Hindlimb muscle (tissue), 1 donor: ENCODE measurements at places on chromosomes 16 and 17.

DNA sequence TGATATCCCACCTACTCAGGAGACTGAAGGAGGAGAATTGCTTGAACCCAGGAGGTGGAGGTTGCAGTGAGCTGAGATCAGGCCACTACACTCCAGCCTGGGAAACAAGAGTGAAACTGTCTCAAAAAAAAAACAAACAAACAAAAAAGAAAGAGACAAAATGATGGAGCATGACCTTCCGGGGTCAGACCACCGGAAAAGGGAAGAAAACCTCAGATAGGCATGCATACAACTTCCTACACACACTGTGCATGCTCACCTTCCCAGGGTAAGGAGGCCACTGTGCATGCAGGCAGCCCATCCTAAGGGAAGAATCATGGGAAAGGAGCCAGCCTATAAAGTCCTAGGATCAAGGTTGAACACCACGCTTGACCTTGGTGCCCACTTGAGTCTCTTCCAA is 9.6 kb upstream of the MAPK3 start:
- no peak for DNase-seq

- DNase-seq = no peak
Measured at GRCh38 chr17:977166-977565, 2.4 kb downstream of the NXN start.

GRCh38 chr16:30623536-30624283 is 13.5 kb upstream of the ZNF689 start:
- no peak for DNase-seq

DNA sequence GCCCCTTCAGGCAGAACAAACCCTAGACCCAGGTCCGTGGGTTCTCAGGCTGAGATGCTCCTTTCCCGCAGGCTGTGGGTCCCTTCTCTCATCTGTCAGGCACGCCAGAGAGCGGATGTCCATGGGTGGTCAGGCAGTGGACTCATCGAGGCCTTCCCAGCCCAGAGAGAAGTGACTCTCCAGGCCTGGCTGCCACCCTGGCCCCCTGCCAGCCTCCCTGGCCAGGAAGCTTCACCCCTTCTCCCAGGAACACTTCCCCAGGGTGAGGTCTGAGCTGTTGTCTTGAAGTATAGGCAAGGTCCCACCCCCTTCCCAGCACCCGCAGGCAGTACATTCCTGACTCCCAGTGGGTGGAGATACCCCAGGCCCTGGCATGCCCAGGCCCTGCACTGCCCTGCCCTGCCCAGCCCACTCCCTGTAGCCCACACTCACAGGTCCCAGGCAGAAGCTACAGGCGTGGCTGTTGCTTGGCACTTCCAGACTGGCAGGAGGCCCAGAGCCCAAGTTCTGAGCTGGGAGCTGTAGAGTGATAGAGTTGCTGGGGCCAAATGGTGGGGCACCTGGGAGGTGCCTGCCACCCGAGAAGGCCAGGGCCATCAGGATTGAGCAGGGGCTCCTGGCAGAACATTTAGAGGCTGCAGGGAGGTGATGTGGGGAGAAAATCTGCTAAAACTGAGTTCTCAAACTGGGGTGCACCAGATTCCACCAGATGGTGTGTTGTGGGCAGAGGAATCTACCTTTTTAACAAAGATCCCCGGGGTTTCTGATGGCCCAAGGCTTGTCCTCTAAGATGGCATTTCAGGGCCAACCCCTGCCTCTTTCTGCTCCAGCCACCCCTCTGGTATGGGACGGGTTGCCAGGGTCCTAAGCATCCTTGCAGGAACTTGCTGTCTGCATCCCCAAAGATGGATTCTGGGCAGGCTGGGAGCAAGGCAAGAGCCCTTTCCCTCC is 6.7 kb downstream of the ITGA3 start:
- DNase-seq = no peak

DNA sequence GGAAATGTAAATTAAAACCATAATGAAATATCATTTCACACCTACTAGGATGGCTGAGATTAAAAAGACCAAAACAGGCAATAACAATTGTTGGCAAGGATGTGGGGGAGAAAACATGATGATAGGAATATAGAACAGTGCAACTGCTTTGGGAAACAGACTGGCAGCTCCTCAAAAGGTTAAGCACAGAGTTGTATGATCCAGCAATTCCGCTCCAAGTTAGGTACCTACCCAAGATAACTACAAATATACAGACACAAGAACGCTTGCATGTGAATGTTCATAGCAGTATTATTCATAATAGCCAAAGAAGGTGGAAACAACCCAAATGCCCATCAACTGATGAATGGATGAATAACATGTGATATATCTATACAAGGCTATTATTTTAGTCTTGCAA is 35.0 kb upstream of the MAP3K14 start:
- DNase-seq = no peak

- DNase-seq = peak; percentile 67
Measured at GRCh38 chr17:5526821-5527598, 40.6 kb downstream of the MIS12 start.

DNA sequence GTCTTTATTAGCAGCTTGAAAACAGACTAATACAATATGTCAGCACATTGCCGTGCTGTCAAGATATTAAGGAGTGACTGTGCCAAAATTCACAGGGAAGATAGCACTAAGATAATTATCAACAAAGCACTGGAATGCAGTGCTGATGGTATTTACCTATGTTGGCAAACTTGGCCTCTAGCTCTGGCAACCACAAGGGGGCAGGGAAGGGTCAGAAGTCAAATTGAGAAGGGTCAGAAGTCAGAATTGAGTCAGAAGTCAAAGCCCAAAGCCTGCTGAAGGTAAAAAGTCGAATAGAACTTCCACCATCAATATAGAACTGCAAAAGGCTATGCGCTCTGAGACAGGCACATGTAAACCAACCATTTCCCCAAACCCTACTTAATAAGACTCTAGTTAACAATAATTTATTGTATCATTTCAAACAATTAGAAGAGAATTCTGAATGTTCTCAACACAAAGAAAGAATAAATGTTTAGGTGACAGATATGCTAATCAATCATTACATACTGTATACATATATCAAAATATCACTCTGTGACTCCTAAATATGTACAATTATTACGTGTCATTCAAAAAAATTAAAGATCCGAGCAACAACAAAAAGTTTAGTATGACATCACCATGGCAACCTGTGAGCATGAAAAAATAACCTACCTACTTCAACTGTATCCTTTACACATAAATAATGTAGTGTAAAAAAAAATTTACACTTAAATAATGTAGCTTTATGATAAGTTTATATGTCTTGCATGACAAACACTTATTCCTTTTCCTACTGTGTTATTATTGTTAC is 916.1 kb downstream of the KCNJ2 start:
- no peak for DNase-seq

- no peak for DNase-seq
Measured at GRCh38 chr16:21205303-21205702, 6.1 kb downstream of the ZP2 start.

- DNase-seq = peak; percentile 76
Measured at GRCh38 chr16:3099732-3100499, 822 bp upstream of the ZSCAN10 start.

GRCh38 chr17:46853896-46854444 is 2.6 kb downstream of the WNT9B start:
- DNase-seq = no peak

DNA sequence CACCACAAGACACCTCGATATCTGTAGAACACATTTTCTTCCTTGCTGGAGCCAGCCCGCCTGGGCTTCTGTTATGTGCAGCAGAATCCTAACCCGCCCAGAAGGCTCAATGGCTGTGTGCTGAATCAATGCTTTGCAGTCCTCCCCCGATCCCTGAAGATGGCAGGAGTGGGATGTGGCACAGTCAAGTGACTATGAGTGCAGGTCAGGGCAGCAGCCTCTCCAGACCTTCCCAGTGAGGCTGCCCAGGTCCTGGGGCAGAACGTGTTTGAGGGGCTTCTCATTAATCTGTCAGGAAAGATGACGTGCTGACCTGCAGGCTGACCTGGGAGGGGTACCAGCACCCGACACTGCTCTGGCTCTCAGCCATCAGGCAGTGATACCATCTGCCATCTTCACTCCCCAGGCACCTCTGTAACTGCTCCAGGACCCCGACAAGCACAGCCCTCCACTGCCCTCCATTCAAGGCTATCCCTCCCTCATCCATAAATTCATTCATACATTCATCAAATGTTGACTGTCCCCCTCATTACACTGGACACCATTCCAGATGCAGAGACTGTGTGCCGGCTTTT is 35.2 kb downstream of the LRRC75A start:
- no peak for DNase-seq

- no peak for DNase-seq
Measured at GRCh38 chr17:61063528-61063927, 336.1 kb upstream of the TBX2 start.

GRCh38 chr16:64133366-64133765 is 988.5 kb downstream of the CDH11 start:
- peak; percentile 37 for DNase-seq

DNA sequence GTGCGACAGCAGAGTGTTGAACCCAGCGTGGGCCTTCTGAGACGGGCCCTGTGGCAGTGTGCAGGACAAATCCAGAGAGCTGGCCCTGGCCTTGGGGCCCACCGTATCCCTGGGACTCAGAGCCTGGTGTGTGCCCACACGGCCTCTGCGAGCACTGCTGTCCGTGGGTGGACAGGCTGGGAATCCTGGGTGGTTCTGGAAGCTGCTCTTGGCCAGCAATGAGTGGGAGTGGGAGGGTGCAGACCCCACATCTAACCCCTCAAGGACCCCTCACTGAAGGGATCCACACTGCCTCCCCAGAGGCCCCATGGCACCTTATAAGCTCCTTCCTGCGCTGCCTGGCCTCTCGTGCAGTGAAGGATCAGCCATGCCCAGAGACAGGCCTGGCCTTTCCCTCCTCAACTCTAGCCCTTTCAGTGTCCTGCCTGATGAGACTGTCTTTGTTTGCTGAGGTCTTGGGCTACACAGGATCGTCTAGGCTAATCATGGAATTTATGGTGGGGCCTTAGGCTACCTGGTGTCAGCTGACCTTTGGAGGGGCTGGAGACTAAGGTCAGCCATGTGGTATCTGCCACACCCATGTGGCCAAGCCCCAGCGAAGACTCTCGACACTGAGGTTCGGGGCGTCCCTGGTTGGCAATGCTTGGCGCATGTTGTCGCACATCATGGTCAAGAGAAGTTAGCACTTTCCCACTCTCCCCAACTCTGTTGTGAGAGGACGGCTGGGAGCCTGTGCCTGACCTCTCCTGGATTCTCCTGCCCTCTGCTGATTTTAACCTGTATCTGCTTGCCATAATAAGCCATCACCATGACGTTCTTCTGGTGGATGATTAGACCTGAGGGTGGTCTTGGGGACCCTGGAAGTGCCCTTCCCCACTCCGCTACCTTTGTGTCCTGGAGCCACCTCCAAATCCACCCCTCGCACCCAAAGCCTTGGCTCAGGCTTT is 16.4 kb upstream of the GINS2 start:
- DNase-seq = no peak

DNA sequence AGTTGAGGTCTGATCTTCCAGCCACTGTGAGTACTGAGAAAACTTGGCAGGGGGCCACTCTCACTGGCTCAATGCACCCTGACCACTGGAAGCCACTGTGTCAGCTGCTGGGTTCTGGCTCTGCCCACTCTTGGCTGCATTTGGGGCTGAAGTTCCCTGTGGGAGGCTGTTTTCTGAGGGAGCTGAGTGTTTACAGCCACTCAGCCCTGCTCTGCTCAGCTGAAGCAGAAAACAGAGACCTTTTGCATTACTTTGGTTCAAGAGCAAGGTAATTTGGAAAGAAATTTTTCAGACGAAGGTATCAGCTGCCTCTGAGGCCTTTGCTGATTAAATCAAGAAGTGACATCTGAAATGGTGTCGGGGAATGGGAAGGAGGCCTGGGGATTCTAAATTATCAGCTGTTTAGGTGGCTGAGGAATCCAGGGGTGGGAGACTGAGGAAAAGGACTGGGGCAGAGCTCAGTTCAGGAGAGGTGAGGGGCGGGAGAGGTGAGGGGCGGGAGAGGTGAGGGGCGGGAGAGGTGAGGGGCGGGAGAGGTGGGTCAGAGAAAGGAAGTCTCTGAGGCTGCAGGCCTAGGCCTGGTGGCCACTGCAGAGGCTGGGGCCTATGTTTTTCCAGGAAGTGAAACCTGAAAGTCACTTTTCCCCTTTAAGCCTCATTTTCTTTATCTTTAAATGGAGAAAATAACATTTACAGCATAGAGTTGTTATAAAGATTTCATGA is at the start of gene ACSM5:
TSS of gene ACSM5 (plus strand) at position 137 of the 723 bp plus-strand sequence. CDS start 1,951 bp downstream, outside the sequence.
- DNase-seq = peak; percentile 8

DNA sequence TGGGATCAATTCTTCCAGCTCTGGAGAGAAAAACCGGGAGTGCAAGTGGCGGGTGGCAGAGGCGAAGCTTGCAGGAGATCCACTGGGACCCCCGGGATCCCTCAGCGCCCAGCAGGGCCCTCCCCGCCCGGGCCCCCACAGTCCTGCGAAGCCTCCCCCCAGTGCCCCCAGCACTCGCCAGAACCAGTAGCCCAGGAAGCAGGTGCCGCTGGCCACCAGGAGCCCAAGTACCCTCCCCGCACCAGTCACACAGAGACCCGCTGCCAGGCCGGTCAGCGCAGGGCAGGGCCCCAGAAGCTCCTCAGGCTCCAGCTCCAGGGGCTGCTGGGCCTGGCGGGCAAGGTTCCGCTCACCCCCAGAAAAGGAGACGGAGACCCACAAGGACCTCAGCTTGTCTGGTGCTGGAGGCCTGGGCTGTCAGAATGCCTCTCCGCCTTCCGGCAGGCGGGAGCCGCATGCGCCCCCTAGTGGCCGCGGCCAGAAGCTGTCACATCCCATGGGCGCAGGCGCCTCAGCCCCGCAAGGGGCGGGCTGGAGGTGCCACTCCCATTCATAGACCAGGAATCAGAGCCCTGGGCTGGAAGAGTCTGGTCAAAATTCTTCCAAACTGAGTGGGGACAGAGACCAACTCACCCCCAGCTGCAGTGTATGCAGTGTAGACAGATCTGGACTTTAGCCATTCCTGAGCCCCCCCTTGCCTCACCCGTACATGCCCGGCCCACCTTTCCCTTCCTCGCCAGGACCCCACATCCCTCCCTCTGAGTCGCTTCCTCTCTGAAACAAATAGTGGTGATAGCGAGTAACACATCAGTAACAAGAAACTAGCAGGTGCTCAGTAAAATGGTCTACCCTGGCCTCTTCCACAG is 1002.3 kb downstream of the KCNJ18 start:
- no peak for DNase-seq

- DNase-seq = no peak
Measured at GRCh38 chr16:4684058-4684715, 9.2 kb upstream of the NUDT16L1 start.

DNA sequence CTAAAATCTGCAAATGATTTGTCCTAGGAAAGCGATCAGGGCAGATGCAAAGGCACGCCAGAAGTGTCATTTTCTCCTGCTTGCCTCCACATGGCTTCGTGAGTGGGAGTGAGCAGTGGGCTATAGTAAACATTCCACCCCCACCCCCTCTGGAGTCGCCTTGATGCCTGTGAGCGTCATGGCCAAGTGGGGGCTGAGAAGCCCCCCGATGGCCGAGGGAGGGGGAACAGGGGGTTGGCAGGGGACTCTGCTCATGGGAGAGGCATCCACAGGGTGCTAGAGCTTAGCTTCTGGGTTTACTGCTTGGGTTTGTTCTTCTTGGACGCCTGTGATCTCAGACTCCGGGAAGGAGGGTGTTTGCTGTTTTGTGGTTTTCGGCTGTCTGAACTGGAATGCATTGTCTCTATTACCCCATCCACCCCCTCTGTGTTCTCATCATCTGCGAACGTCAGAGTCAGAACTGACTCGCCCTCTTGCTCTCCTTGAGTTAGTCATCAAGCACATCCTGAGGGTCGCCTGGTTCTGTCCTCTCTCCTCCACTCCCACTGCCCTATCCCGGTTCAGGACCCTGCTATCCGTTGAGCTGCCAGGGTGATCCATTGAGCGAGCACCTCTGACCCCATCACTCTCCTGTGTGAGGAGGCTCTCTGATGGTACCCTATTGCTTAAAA is 15.4 kb downstream of the TNS4 start:
- no peak for DNase-seq
